ENCODE measurements at places on chromosomes 11 and 22.

- peak; percentile 75 for DNase-seq
Observed at GRCh38 chr22:27879923-27880322, 39.1 kb downstream of the PITPNB start.

DNA sequence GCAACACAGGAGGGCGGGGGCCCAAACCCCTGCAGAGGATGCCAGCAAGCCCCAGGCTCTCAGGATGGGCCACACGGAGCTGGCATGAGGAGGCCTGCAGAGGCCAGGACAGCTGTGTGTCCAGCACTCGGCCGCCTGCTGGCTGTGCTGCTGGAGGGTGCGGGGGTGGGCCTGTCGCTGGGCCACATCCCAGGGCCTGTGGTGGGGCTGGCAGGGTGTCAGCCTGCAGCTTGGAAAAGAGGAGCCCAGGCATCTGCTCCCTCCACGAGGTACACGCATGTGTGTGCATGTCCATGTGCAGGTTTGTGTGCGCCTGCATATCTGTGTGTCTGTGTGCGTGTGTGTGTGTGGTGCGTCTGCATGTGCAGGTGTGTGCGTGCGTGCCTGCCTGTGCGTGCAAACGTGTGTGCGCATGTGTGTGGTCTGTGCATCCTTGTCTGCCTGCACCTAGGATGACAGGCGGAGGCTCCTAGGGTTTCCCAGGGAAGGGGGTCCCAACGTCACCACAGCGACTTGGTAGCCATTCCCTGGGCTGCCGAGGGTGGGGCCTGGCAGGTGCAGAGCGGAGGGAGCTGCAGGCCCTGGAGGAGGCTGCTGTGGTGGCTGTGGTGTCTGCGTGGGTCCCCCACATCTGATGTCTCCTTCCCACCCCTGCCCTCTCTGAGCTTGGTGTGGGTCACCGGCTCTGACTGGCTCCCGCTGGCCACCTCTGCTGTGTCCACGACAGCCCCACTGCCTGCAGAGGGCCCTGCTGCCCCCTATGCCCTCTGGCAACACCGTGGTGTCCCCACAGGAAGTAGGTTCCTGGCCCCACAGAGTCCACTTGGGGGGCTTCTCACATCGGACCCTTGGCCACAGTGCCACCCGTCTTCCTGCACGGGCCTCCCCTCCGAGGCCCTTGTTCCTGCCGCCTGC is 17.1 kb downstream of the BRSK2 start:
- DNase-seq = no peak

DNA sequence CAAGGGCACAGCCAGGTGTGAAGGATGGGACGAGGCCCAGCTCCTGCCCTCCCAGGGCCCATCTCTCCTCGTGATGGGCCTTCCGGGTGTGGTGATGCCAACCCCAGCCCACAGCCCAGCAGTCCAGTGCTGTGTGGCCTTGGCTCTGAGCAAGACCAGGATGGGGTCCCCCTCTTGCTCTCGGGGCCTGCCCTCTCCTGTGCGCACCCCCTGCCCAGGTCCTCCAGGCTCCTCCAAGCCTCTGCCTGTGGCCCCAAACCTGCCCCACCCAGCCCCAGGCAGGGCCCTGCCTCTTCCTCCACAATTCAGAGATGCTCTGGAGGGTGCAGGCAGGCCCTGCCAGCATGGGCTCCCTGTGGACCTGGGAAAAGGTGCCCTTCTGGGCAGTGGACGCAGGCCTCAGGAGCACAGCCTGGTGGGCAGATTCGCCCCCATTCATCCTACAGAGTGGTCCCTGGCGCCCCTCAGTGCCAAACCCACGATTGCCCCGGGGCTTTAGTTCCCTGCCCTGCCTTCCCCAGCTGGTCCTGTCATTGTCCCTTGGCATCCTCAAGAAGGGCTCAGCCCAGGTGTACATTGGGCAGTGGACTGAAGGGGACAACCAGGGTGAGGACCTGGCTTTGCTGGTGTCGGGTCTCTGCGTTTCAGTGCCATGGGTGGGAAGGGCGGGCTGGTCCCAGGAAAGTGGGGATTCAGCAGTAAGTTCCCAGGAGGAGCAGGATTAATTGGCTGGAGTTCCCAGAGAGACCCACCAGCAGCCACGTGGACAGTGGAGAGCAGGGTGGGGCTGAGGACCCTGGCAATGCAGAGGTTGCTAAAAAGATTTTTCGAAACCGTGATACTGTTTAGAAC is 19.8 kb downstream of the EIF1AD start:
- no peak for DNase-seq

GRCh38 chr11:102422817-102423712 is 29.5 kb downstream of the TMEM123 start:
- no peak for DNase-seq

GRCh38 chr22:38309614-38310517 is 7.4 kb downstream of the CSNK1E start:
- no peak for DNase-seq

DNA sequence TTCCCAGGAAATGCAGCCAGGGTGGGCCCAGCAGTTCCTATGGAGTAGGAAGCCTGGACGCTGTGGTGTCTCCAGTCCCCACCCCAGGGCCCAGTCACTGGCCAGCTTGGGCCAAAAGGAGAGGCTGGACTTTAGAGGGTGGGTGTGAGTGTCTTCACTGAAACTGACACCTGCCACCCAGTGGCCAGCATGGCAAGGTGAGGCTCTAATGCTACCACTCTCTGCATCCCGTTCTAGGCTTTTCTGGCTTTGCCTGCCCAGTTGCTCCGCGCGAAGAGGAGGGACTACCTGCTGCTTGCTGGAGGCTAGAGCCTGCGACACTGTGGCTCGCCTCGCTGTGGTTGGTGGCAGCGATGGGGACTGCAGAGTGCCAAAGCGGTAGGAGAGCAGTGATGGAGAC is 35.4 kb downstream of the C22orf42 start:
- no peak for DNase-seq

DNA sequence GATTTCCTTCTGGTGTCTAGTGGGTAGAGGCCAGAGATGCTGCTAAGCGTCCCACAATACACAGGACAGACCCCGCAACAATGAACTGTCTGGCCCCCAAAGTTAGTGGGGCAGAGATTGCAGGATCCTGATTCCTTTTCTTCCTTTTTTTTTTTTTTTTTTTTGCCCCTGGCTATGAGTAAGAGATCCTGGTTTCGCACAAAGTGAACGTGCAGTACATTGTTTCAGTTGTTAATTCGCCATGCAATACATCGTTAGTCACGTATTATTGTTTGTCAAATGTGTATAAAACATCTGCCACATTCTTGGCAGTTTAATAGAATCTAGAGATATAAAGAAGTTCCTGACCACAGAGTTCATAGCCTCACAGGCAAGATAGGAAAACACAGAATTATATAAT is 20.2 kb downstream of the ST3GAL4 start:
- DNase-seq = peak; percentile 53

DNA sequence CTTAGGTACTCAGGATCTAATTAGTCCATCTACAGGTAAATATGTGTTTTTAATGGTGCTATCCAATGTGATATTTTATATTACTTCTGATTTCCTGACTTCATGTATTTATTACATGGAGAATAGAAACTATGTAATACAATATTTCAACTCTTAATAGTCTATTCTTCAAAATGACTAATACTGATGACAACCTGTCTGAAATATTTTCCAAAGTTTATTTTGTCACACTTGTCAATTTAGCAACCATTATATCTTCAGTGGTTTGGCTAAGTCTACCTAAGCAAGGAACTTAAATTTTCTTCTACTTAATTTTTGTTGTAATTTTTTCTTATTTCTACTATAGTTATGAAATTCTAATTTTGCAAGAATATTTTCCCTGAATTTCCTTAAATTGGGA is 55.0 kb upstream of the CNTN5 start:
- peak; percentile 24 for DNase-seq

DNA sequence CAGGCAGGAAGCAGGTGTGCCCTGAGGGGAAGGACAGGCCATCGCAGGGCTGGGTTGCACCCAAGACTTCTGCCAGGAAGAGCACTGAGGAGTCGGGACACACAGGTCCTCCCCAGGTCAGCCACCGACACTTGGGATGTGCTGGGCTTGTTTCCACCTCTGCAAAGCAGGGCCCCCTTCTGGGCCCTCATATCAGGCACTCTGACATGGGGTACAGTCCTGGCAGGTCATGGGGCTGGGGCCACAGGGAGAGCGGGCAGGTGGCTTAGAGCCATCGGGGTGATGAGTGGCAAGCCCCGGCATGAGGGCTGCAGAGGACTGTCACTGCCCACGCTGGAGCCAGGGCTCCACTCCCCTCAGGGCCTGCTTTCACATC is 7.9 kb upstream of the ADORA2A start:
- DNase-seq = no peak

DNA sequence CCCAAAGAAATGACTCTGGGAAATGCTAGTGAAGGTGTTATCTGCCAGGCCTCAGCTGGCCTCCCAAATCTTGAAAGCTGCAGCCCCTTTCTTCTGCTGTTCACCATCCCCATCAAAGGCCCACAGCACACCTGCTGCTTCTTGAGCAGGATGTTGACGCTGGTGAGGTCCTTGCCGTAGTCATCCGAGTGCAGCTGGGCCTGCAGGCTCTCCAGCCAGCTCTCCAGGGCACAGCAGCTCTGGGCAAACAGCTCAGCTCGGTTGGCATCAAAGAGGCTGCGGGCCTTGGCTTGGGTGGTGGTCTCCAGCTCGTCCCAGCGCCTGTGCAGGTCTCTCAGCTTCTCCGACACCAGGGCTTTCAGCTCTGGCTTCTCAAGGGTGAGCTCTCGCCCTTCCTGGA is 18.5 kb upstream of the RBM4B start:
- no peak for DNase-seq

DNA sequence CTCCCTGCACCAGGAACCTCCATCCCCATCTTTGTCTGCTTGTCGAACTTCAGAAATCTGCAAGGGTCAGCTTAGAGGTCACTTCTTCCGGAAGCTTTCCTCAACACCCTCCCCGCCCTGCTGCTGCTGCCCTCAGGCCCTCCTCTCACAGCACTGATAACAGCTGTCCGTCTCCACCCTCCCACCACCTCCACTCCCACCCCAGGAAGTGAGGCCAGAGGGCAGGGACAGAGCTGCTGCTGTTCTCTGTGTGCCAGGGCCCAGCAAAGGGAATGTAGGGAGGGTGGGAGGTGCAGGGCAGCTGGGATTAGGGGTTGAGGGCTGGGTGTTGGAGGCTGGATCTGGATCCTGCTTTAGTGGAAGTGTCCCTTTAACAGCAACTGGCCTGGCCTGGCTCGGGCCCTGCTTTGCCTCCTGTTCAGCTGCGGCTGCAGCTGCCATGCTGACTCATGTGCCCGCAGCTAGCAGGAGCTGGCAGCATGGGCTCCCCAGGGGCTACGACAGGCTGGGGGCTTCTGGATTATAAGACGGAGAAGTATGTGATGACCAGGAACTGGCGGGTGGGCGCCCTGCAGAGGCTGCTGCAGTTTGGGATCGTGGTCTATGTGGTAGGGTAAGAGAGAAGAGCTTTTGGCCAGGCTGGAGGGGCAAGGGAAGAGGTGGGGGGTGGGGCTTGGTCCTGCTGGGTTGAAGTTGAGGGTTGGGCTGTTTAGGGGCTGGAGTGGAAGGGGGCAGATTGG is at the start of gene P2RX6:
TSS of gene P2RX6 (plus strand) at position 440 of the 740 bp plus-strand sequence. CDS start at position 450, 10 bp downstream.
- DNase-seq = peak; percentile 54

- no peak for DNase-seq
Observed at GRCh38 chr11:134581966-134582769, 170.1 kb upstream of the B3GAT1 start.

DNA sequence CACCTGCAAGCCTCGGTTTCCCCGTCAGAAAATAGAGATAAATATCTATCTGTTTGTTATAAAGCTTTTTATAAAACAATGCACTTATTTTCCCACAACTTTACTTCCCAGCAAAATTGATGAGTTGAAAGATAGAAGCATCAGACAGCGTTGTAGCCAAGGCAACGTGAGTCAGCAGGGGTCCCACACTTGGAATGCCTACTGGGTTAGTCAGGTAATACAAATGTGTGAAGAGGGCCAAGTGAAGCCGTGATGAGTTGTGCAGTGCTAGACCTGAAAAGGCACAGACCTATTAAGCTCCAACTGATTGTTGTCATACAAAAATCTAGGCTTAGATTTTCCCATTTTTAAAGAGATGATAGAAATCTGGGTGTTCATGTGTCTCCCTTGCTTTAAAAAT is 118.7 kb downstream of the PGR start:
- peak; percentile 53 for DNase-seq

GRCh38 chr11:36013950-36014897 is 70.4 kb downstream of the LDLRAD3 start:
- no peak for DNase-seq

DNA sequence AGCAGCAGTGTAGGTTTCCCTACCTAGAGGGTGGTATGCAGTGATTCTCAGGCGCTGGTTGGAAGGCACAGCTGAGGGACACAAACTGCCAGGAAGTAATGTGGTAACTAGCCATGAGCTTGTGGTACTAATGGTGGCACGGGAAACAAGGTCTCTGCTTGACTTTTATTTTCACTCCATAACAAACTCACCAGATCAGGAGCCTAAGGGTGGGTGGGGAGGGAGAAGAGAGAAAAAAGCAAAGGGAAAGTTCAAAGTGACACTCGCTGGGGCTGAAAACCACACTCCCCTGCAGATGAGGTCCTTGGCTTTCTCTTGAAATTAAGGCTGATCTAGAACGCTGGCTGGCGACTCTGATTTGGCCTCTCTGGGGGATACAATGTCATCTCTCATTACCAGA is 22.0 kb downstream of the TRAF6 start:
- DNase-seq = no peak

DNA sequence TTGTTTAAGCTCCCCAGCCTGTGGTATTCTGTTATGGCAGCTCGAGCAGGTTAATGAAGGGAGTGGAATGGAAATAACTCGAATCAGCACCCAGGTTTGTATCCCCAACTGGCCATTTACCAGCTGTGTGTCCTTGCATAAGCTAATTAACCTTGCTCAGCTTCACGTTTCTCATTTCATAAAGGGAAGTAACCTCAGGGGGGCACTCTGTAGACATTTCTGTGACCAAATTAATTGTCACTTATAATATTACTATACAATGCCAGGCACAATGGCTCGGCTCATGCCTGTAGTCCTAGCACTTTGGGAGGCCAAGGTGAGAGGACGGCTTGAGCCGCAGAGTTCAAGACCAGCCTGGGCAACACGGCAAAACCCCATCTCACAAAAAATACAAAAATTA is 13.8 kb downstream of the ADA2 start:
- DNase-seq = no peak

GRCh38 chr11:33700063-33700501 is 544 bp downstream of the C11orf91 start:
- no peak for DNase-seq

DNA sequence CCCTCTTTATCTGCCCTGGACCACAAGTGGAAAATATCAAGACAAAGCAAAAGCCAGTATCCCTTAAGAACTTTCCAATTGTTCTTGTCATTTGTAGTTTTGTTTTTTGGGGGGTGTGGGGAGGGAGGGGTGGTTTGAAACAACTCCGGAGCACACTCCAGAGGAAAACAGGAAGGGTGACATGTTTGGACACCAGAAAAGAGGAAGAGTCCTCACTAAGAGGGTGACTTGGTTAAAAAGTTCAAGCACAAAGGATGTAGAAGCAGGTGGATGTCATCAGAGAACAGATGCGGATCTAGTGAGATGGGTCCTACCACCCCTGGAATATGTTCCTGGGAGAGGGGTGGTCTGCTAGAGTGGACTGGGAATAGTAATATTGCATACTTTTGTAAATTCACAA is 25.8 kb downstream of the ADAMTS8 start:
- DNase-seq = no peak

- DNase-seq = no peak
Observed at GRCh38 chr22:47629273-47629711, 866.8 kb downstream of the TBC1D22A start.

All from ELR (cell line).